ENCODE measurements at places on chromosomes 11 and 22. TPM values are rescaled to one million over a fixed set of nuclear protein-coding genes. Genes with fewer than 3 reads are reported as not detected.

The GGT5 gene
- total RNA-seq: 61.0 TPM

The SYT7 gene
- total RNA-seq: 11.7 TPM

GRCh38 chr11:35717520-35717919, 54.9 kb downstream of the TRIM44 start:
- H3K27me3 ChIP-seq: no peaks in the 10 kb centered on the region
- no peak overlapping the region for H3K4me3 ChIP-seq
- DNase-seq: no peak
- no peaks in the 10 kb centered on the region for H3K36me3 ChIP-seq
- H3K27ac ChIP-seq: no peak overlapping the region

GRCh38 chr11:12202661-12203310, 92.4 kb downstream of the MICAL2 start:
- H3K4me1 ChIP-seq: no peaks in the 10 kb centered on the region
- no peak for DNase-seq
- no peaks in the 10 kb centered on the region for H3K27me3 ChIP-seq

The NCAM1 gene
- 3.6 TPM for total RNA-seq

Measured in breast epithelium (tissue), 4 donors.